Endothelial cell of umbilical vein (primary cell): ENCODE measurements at places on chromosomes 12 and 14.

DNA sequence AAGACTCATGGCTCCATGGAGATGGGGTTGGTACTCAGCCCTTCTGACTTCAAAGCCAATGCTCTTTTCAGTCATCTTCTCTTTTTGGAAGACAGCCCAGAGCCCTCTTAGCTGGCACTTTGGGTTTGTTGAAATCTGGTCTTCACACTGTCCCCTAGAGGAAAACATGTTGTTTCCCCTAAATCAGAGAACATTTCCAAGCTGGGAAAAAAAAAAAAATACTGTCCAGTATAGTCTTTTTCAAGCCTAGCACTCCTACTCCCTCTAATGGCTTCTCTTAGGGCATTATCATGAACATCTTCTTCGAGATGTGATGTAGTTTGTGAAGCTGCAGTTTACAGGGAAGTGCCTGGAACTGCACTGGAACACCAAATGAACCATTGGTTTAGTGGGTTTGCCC, 3.0 kb upstream of the ZC3H14 start:
- DNase-seq = no peak

DNA sequence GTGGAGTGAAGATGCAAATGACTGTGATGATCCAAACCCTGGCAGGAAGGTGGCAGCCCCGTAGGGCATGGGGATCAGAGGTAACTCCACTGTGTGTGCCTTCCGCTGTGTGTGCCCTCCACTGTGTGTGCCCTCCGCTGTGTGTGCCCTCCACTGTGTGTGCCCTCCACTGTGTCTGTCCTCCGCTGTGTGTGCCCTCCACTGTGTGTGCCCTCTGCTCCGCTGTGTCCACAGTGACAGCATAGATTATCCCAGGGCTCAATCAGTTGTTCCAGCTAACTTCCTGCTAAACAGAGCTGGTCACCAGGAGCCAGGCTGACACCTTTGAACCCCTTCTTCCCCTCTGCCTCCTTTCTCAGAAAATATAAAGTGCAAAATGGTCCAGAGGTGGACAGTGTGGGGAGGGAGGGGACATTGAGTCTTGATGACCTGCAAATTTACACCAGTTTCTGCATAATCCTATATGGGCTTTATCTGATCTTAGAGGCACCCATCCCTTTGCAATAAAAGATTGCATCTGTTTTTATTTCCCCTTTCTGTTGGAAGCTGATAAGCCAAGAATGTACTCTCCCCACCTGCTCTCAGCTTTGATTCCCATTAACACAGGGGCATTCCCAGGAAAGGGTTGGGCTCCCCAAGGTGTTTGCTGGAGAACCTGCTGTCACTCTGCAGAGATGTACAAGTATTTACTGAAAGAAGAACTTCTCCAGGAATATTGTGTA, 21.6 kb upstream of the HNF1A start:
- DNase-seq = no peak

- DNase-seq = no peak
Observed at GRCh38 chr14:48417715-48418500, 742.5 kb upstream of the MDGA2 start.

- DNase-seq = no peak
Observed at GRCh38 chr12:123037791-123038190, 57.3 kb downstream of the ARL6IP4 start.

- peak; percentile 92 for DNase-seq
Observed at GRCh38 chr12:12696562-12697383, 790 bp upstream of the GPR19 start.

DNA sequence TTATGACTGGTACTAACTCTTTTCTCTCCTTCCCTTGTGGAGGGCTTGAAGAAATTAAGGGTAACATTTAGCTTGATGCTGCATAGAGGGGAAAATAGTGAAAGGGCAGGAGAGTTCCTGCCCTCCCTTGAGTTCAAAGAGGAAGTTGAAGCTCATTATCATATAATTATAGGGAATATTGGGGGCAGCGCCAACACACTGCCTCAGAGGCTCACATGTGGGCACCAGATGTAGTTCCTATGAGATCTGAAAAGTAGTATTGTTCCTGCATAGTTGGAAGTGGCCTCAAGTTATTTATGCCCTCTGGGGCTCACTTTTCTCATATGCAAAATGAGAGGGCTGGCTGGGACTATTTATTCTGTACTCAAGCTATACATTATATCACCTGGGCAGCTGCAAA, 33.0 kb upstream of the FGF23 start:
- no peak for DNase-seq

- DNase-seq = no peak
Observed at GRCh38 chr14:64745511-64746091, 41.4 kb downstream of the PLEKHG3 start.

DNA sequence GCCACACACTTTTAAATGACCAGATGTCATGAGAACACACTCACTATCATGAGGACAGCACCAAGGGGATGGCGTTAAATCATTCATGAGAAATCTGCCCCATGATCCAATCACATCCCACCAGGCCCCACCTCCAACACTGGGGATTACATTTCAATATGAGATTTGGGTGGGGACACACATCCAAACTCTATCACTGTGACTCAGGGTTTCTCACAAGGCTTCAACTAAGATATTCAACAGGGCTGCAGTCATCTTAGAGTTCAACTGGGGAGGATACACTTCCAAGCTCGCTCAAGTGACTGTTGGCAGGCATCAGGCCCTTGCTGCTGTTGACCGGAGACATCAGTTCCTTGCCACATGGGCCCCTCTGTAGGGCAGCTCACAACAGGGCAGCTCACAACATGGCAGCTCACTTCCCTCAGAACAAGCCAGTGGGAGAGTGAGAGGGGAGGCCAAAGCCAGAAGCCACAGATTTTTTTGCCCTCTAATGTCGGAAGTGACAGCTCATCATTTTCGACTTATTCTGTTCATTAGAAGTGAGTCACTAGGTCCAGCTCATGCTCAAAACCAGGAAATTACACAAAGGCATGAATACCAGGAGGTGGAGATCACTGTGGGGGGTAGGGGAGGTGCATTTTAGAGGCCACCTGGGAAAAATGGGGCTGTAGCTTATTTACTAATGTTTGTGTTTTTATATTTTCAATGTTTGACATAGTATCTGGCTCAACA, 50.8 kb upstream of the PTHLH start:
- DNase-seq = peak; percentile 74

DNA sequence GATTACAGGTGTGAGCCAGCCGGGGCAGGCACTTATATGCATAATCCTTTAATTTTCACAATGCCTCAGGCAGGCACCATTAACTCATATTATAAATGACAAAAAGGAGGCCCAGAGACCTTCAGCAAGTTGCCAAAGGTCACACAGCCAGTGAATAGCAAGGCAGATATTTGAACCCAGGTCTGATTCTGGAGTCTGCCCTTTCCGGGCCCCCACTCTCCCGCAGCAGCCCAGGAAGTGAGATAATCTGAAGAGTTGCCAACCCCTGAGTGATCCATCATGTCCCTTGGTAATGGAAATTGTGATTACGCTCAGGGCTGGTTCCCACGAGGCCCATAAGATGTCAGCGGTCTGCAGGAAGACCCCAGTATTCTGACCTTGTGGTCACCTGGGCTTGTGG, 95.3 kb upstream of the MED13L start:
- no peak for DNase-seq

- DNase-seq = no peak
Observed at GRCh38 chr12:98559666-98560065, 33.8 kb upstream of the SLC25A3 start.

GRCh38 chr12:87518481-87518880, 510.7 kb downstream of the C12orf50 start:
- no peak for DNase-seq

GRCh38 chr12:78938341-78939084, 73.9 kb downstream of the SYT1 start:
- DNase-seq = no peak

GRCh38 chr14:93045965-93046704, 69.6 kb downstream of the ITPK1 start:
- peak; percentile 52 for DNase-seq

- no peak for DNase-seq
Observed at GRCh38 chr12:3049611-3050249, 27.4 kb upstream of the TSPAN9 start.

GRCh38 chr12:119206348-119207062, 27.8 kb downstream of the HSPB8 start:
- no peak for DNase-seq

DNA sequence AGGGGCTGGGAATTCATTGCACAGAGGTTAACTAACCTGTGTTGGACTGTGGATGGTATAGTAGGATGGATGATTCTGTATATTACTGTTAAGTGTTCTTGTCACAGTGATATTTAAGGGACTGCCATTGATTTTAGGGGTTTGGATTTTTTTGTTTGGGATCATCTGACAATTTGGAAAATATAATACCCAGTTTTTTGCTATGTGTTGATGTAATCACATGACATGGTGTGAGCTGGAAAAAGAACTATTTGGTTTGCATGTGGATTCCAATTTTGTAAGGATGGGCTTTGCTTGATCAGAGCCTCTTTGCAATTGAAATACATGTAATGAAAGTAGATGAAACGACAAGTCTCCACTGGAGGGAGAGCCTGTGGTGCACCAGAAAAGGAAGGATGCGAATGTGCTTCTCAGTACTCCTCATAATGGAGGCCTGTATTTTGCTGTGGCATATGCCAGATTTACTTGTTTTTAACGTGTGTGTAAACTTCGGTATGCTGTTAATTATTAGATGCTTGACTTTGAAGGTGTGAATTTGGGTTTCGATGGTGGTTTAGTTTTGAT, 2.7 kb downstream of the DYRK2 start:
- DNase-seq = peak; percentile 8

DNA sequence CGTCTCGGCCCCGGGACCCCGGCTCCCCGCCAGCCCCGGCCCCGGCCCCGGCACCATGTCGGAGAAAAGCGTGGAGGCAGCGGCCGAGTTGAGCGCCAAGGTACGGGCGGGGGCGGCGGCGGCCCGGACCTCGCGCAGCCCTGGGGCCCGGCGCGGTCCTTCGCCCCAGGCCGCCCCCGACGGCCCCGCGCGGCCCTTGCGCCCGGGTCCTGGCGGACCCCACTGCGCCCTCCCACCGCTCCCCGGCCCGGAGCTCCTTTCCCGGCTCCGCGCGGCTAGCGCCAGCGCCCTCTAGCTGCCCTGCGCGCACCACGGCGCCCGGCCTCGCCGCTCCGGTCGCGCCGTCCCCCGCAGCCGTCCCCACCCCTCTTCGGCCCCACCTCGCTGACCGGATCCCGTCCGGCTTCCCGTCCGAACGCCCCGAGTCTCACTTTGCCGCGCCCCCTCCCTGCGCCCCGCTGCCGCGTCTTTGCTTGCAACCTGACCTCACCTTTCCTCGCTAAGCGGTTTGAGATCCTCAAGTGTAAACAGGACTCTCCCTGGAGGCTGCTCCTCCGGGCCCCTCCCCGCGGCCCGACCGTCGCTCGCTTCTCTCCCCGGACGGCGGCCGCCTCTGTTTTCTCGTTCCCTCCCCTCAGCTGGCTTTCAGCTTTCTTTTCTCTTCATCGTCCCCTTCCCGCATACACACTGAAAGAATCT, 637 bp downstream of the PTMS start:
- peak; percentile 76 for DNase-seq

DNA sequence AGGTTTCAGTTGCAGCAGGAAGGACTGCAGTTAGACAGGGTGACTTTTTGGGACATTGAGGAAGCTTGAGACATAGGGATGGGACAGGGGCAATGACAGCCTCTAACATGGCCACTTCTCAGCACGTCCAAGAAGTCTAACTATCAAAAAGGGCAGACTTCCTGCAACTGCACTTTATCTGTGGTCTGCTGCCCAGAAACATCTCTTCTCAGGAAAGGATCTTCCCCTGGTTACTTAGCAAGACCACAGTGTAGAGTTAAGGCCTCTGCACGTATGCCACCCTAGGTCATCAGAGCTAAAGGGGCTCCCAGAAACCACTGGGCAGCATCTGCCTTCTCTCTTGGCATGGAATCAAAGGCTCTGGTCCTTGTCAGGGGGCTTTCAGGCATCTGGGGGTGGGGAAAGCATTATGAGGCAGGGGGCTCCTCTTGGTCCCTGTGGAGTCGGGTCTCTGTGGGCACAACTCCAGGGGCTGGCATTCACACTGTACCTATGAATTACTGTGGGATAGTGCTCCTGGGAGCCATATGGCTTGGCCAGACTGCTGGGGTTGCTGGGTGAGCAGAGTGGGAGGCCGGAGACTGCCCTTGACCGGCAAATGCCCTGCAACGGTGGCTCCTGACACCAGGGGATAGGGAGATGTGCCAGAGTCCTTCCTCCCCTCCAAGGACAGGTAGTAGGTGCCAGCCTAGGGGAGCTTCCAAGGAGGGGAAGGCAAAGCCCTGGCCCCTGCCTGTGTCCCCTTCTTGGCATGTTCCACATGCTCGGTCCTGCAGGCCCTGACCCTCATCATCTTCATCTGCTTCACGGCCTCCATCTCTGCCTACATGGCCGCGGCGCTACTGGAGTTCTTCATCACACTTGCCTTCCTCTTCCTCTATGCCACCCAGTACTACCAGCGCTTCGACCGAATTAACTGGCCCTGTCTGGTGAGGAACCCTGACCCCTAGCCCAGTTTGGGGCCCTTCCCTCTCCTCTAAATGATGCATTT, 1.0 kb downstream of the CMTM5 start:
- no peak for DNase-seq

GRCh38 chr12:118946256-118946655, 35.1 kb upstream of the SRRM4 start:
- no peak for DNase-seq

DNA sequence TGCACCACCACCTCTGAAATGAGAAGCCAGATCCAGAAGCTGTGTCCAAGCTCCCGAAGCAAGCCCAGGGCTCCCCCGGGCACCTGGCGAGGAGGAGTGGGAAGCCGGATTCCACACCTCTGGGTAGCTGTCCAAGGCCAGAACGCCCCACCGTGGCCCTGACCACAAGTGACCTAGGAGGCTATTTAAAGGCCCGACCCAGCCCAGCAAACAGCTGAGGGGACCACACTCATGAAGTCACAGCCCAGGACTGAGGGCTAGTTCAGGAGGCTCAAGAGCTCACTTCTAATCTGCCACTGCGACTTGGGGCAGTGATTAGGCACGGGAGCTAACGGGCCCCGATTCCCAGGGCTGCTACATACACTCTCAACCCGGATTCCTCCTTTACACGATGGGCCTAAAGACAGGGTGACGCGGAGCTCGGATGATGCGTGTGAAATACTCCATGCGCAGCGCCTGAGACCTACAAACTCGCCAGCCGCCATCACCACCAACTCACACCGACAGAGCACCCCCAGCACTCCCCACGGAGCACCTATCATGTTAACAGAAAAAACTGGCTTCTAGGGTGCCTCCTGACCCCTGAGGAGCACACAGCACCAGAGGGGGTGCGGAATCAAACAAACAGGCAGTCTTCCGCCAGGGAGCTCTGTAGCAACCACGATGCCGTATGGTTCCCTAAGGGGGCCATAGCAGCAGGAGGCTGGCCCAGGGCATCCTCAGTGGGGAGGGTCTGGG, 84.0 kb upstream of the GPR68 start:
- no peak for DNase-seq

GRCh38 chr14:67335781-67336180, 23.8 kb downstream of the ATP6V1D start:
- DNase-seq = peak; percentile 19
